ENCODE measurements at places on chromosomes 3 and 15.

GRCh38 chr3:11136116-11136515, 18.2 kb upstream of the HRH1 start:
- DNase-seq: peak; percentile 13
- H3K27me3 ChIP-seq: peaks cover 15% of the 10 kb centered on the region
- no peaks in the 10 kb centered on the region for H3K36me3 ChIP-seq
- no peaks in the 10 kb centered on the region for H3K4me1 ChIP-seq
- no peak overlapping the region for H3K4me3 ChIP-seq

DNA sequence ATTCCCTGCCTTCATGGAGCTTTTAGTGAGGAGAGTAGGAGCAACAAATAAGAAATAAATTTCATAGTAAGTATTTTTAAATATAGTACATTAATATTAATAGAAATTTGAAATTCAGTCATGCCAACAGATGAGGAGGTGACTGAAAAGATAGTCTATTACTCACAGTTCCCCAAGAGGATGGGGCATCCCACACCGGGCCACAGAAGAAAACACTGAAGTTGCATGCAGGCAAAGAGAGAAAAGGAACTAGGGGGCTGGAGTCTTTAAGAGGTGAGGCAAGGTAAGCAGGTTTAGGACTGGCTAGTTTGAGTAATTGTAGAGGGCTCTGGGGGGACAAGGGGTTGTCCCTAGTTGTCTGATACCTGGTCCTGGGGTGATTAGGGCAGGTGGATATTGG, 120.1 kb upstream of the UMPS start:
- H3K27me3 ChIP-seq: peaks cover 3% of the 10 kb centered on the region
- H3K27ac ChIP-seq: no peak overlapping the region
- no peak for DNase-seq
- peaks cover 28% of the 10 kb centered on the region for H3K4me1 ChIP-seq

DNA sequence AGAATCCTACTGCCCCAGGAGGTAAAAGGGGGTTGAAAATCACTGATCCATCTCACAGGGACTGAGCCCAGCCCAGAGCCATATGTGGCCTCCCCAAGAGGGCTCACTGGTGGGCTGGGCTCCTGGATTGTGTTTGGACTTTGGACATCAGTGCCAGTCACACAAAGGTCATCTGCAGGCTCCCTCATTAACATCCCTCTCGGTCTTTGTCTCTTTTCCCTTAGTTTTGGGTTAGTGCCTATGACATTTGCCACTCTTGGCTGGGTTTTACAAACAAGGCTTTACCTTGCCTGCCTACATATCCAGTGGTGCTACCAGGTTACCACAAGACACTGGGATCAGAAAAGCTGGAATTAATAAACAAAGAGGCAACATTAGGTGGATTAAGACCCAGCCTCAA, 27.9 kb downstream of the IFT122 start:
- H3K36me3 ChIP-seq: peaks cover 20% of the 10 kb centered on the region
- DNase-seq: no peak
- no peaks in the 10 kb centered on the region for H3K4me1 ChIP-seq

- no peak overlapping the region for H3K27ac ChIP-seq
- H3K36me3 ChIP-seq: no peaks in the 10 kb centered on the region
- H3K27me3 ChIP-seq: no peaks in the 10 kb centered on the region
- no peaks in the 10 kb centered on the region for H3K4me1 ChIP-seq
- H3K4me3 ChIP-seq: no peak overlapping the region
These were observed 782.5 kb upstream of the SEMA6D start for GRCh38 chr15:46934851-46935250.

GRCh38 chr15:92528736-92529135, 126.8 kb downstream of the FAM174B start:
- H3K4me3 ChIP-seq: no peak overlapping the region
- H3K27ac ChIP-seq: no peak overlapping the region
- no peaks in the 10 kb centered on the region for H3K36me3 ChIP-seq
- peaks cover 37% of the 10 kb centered on the region for H3K27me3 ChIP-seq
- no peak for DNase-seq

GRCh38 chr3:39990532-39990931, 181.1 kb downstream of the MYRIP start:
- H3K4me1 ChIP-seq: no peaks in the 10 kb centered on the region
- no peaks in the 10 kb centered on the region for H3K36me3 ChIP-seq
- no peak overlapping the region for H3K27ac ChIP-seq
- DNase-seq: no peak
- H3K27me3 ChIP-seq: no peaks in the 10 kb centered on the region

All from mesothelial cell of epicardium (in vitro differentiated cells).